ENCODE measurements at places on chromosomes 7 and 10. TPM values are rescaled to one million over a fixed set of nuclear protein-coding genes. Genes with fewer than 3 reads are reported as not detected.

The ALKBH4 gene
- total RNA-seq = 31.0 TPM

DNA sequence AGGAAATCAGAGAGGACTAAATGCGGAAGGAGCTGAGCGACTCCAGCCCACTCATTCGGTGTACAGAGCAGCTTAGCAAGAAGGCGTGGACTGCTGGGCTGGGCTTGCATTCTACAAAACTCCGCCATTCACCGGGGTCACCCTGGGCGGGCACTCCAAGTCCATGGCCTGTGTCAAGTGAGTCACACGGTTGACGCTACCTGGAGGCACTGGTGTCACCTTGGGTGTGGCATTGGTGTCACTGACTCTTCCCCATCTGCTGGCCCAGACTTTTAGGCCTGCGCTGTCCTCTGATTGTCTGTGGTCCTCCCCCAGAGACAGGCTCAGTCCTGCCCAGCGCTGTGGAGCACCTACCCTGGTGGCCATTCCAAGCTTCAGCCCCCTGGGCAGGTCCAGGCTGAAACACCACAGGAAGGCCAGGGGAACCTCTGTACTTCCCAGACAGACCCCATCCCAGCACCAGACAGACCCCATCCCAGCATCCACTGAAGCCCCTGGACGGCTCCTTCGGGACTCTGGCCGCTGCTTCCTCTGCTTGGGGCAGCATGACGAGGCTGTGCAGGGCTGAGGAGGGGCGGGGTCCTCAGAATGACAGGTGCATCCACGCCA, 30.6 kb upstream of the CNPY1 start:
- no peak for DNase-seq

DNA sequence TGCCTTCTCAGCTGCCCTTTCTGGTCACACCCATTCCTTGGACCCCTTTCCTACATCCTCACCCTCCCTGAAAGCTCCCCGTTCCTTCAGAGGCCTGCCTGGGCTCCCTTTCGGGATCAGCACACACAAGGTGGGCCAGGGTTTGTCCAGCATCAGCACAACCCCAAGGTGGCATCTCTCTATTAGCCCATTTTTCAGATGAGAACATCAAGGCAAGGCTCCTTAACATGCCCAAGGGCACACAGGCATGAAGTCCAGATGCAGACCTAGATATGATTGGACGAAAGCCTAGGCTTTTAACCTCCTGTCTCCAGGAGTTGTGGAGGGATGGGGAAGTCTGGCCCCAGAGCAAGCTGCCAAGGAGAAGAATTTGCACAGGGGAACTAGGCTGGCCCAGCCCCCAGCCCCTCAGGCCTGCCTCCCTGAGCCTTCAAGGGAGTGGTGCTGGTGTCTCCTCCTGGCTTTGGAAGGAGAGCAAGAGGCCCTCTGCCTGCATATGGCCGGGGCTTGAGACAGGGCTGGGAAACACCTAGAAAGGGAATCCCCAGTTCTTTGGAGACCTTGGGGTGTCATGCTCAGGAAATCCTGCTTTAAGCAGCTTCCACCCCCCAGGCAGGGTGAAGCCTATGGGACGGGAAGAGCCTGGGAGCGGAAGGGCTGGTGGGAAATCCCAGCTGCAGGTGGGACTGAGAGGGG, 9.0 kb upstream of the VSIR start:
- DNase-seq = no peak

DNA sequence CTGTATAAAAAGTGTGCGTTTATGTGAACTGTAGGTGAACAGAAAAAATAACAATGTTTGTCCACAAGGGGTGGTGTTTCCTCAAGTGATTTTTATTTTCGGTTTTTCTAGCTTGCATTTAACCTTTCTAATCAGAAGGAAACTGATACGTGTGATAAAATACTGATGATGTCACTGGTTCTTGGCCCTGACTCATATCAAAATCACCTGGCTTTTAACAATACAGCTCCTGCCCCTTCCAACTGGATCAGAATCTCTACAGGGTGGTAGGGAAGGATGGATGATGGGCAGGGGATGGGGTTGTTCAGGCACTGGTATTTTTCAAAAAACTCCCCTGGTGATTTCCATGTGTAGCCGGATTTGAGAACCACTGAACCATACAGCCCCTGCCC, 10.9 kb downstream of the NPFFR1 start:
- peak; percentile 69 for DNase-seq
